Colonic mucosa (tissue), 4 donors: ENCODE measurements at places on chromosomes 5 and 9. TPM values are rescaled to one million over a fixed set of nuclear protein-coding genes. Genes with fewer than 3 reads are reported as not detected.
A peak's percentile ranks its signal among the peaks of the same experiment; 100 is the strongest.

TNFSF8 gene
- total RNA-seq = 0.91 TPM

CDC20B gene
- not detected for total RNA-seq

ANGPTL2 gene
- total RNA-seq = 2.7 TPM

NR4A3 gene
- total RNA-seq = 0.10 TPM

GRCh38 chr5:170603578-170604565, 100.1 kb downstream of the KCNIP1 start:
- peak; percentile 53 for DNase-seq

GRCh38 chr9:14530366-14530765, 162.9 kb downstream of the ZDHHC21 start:
- no peak for DNase-seq

GRCh38 chr5:44278469-44278868, 110.8 kb downstream of the FGF10 start:
- no peak for DNase-seq

- no peak for DNase-seq
These were observed 286.5 kb downstream of the MAST4 start for GRCh38 chr5:66882606-66883227.

GRCh38 chr5:38208782-38209378, 49.5 kb upstream of the EGFLAM start:
- no peak for DNase-seq

DNA sequence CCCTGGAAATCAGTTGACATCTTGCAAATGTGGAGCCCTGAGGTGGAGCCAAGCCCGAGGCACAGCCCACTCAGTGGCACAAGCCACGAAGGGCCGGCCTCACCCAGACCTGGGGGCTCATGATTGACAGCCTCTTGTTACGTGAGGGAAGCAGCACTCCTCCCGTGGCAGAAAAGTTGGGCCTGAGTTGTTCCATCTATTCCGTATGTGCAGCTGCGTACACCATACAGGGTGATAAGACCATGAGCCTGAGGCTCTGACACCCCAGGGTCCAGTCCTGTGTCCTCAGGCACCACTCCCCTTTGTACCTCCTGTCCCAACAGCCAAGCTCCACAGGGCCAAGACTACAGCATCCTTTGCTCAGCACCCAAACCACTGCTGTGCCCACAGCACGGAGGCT, 1.9 kb upstream of the ORM2 start:
- DNase-seq = no peak

GRCh38 chr5:33049298-33049697, 338.2 kb downstream of the NPR3 start:
- no peak for DNase-seq

DNA sequence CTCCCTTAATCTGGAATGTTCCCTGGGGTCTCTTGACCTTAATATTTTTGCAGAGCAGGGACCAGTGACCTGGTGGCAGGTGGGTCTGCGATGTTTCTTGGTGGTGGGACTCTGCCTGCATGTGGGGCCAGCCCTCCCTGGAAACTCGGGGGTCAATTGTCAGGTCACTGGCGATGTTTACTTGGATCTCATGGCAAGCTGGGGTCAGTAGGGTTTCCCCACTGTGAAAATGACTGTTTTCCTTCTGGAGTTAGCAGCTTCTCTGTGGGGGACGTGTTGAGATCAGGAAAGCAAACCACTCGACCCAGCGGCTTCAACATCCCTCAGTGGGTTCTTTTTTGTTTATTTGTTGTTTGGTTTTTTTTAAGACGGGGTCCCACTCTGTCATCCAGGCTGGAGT, 73.9 kb downstream of the KCNT1 start:
- no peak for DNase-seq
